Kidney capillary endothelial cell (primary cell): ENCODE measurements at places on chromosomes 2 and 18.

- DNase-seq = peak; percentile 40
Observed at GRCh38 chr2:239106314-239106908, 258.5 kb downstream of the TWIST2 start.

DNA sequence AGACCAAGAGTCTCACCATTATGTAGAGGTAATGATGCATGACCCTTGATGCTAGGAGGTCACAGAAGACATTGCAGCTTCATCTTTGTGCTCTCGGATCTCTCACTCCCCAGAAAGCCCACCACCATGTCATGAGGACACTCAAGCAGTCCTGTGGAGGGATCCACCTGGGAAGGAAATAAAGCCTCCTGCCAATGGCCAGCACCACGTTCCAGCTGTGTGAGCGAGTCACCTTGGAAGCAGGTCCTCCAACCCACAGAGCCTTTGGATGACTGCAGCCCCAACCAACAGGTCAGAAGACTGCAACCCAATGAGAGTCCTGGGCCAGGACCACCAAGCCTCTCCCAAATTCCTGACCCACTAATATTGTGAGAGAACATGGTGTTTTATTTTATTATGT, 38.4 kb downstream of the CYP26B1 start:
- no peak for DNase-seq

DNA sequence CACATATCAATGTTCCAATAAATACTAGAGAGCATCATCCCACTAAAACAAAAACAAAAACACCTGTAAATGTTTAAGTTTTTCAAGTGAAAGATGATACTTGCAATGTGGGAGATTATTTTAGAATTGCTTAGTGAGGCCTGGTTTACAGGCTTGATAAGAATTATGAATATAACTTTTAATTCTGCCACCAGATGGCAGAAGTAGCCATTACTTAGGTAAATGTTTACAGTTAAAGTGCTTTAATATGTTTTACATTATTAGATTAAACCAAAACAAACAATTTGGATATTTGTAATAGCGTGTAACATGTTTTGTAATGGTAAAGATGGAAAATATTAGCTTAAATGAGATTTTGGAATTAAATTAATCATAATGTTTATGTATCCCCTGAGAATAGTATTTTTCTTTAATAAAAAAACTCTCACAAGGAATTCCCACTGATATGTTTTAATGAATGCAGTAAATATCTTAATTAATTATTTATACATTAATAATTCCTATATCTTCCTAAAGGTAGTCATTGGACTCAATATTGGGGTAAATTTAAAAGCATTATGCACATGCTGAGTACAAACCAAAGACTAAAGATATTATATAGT, 522.0 kb downstream of the SPAG16 start:
- DNase-seq = peak; percentile 30

- no peak for DNase-seq
Observed at GRCh38 chr2:175176624-175177023, 4.9 kb downstream of the ATP5MC3 start.

GRCh38 chr18:34741401-34741800, 31.3 kb downstream of the DTNA start:
- DNase-seq = no peak

- no peak for DNase-seq
Observed at GRCh38 chr2:45941531-45942236, 290.2 kb downstream of the PRKCE start.

- no peak for DNase-seq
Observed at GRCh38 chr2:69087211-69087911, 74.4 kb downstream of the ANTXR1 start.

GRCh38 chr2:235551965-235552364, 58.1 kb downstream of the AGAP1 start:
- DNase-seq = peak; percentile 50

- DNase-seq = no peak
Observed at GRCh38 chr2:10089565-10090190, 9.5 kb upstream of the CYS1 start.

DNA sequence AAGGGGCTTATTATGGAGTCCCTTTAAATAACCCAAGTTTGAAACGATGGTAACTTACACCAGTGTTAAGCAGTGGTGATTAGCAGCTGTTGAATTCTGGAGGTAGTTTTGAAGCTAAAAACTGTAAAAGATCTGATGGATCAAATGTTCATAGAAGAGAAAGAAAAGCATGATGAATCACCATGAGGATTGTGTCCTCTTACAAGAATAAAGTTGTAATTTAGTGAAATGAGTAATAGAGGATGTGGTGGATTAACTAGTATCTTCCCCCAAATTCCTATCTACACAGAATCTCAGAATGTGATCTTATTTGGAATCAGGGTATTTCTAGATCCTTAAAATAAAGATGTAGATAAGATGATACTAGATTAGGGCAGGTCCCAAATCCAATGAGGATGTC, 1138.2 kb upstream of the TMEFF2 start:
- DNase-seq = no peak

DNA sequence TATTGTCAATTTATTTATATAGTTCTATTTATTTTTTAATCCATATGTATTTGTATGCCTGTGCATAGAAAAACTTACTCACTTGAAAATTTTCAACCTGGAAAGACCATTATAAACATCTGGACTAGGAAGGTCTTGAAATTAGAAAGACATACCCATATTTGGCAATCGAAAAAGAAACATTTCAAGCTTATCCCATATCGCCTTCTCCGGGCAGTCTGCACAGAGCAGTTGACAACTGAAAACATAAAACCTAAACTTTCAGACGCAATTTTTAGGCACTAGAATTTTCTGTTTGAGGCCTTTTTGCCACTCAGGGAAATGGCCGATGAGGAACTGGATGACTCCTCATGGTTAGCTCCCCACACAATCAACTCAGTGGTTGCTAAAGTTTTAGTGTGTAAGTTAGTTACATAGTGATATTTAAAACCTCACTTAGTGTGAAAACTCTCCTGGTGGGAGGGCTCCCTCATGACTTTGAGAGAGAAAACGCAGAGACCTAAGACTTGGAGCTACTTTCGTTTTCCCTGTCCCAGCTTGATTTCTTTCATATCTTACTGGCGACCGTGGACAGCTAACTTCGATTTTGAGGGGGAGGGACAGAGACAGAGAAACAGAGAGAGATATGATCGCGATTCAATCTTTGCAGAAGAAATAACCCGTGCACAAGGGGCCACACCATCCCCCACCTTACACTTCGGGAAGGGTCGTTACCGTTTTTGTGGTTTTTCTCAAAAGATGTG, 3.2 kb upstream of the HOXD12 start:
- no peak for DNase-seq

- no peak for DNase-seq
Observed at GRCh38 chr2:202116691-202117090, 43.6 kb downstream of the KIAA2012 start.

GRCh38 chr2:242015108-242016065, 145.9 kb downstream of the RTP5 start:
- DNase-seq = no peak

- no peak for DNase-seq
Observed at GRCh38 chr2:32697156-32697555, 69.3 kb downstream of the TTC27 start.

DNA sequence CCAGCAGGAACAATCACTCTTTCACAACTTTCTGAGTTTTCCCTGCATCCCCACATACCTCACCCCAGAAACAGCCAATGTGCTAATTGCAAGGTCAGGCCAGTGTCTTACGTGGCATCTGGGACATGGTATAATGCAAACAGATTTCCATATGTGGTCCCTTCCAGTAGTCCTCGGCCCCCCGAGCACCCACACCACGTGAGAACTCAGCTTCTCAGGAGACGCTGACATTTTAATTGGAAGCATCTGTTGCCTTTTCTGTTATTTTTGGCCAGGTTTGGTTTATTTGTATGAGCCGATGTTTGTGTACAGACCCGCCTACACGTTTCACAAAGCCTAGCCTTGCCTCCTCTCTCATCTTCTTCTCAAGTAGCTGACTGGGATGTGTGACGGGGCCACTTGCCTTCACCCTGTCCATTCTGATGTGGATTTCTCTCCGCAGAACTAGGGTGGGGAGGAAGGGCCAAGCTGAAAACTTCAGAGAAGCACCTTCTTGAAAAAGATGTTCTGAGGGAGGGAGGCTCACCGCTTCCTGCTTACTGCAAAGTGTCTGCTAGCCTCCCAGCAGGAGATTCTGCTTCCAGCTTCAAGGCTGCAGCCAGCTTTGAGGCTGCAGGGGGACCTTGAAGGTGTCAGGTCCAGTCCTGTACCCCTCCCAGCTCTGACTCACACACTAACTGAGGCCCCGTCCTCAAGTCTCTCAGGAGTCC, 109.6 kb upstream of the SLC14A2 start:
- DNase-seq = no peak

DNA sequence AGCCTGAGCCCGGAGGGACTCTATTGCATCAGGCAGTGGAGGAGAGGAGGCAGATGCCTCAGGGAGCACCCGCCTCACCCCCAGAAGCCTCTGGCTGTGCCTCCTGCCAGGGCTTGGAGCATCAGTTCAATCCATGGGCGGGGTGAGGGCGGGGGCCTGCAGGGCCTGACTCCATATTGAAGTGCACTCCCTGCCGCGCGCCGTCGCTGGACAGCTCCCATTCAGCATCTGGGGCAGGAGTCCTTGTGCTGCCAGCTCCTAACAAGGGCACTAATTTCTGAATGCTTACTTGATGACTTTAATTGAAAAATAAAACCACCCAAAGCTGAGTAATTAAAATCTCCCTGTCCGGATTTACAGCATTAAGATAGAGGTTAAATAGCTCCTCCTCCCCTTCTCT, 23.8 kb downstream of the C1QL2 start:
- DNase-seq = no peak

DNA sequence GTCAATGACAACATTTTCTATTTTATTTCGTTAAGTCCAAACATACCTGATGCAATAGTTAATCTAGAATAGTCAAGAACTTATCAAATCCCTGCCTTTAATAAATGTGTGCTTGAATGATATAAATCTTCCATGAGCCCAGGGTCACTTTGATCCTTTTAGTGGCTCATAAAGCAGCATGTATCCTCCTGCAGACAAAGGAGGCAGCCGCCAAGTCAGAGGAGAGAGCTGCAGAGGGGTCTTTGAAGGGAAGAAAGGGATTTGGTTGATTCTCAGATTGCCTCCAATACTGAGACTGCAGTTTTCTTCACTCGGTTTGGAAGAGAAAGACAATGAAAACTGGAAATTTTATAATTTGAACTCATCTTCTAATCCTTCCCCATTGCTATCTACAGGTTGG, 378.4 kb upstream of the PIK3C3 start:
- DNase-seq = no peak

DNA sequence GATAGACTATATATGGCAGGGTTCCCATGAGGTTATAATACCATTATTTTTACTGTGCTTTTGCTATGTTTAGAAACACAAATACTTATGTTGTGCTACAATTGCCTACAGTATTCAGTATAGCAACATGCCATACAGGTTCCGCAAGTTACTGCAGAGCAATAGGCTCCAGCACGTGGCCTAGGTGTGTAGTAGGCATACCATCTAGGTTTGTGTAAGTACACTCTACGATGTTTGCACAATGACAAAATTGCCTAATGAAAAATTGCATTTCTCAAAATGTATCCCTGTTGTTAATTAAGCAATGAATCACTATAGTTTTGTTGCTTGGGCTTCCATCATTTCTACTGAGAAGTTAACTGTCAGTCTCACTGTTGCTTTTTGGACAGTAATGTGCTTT, 9.8 kb downstream of the CD302 start:
- DNase-seq = no peak

DNA sequence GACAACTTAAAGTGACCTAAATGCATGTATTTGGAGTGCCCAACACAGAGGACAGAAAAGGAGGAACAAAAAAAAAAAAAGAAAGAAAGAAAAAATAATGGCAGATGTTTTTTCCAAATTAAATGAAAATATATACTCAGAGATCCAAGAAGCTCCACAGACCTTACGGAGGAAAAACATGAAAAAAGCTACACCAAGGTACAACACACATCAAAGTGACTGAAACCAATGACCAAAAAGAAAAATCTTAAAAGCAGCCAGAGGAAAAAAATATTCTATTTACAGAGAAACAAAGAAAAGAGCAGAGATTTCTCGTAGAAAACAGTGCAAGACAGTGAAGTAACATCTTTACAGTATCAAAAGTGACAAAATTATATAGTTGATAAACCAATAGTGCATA, 5.1 kb downstream of the FANCL start:
- DNase-seq = no peak

- DNase-seq = no peak
Observed at GRCh38 chr2:41933585-41934320, 114.1 kb upstream of the PKDCC start.

- no peak for DNase-seq
Observed at GRCh38 chr18:27528925-27529521, 343.9 kb upstream of the CHST9 start.

DNA sequence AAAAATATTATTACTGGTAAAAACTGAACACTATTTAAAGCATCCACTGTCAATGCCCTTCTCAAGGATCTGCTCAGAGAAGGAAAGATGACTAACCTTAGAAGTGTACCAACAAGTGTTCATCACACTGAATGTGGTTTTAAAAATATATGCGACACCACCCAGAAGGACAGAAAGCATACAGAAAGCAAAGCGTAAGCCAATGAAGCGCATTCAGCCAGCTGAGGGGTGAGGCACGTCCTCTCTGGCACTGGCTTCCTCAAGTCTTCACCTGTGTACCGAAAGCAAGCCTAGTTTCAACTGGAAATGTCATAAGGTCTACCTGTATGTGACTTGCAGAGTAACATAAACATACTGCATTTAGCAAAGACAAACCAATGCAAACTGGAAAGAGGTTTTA, 88.8 kb downstream of the PSMG2 start:
- no peak for DNase-seq

GRCh38 chr2:123073371-123073770, 951.7 kb upstream of the CNTNAP5 start:
- no peak for DNase-seq

GRCh38 chr2:214401580-214401979, 9.3 kb upstream of the VWC2L start:
- no peak for DNase-seq

- no peak for DNase-seq
Observed at GRCh38 chr2:177806025-177806424, 266.6 kb downstream of the PDE11A start.

- no peak for DNase-seq
Observed at GRCh38 chr18:56289381-56289780, 349.0 kb downstream of the TXNL1 start.
